ENCODE measurements at places on chromosomes 16 and 17. TPM values are rescaled to one million over a fixed set of nuclear protein-coding genes. Genes with fewer than 3 reads are reported as not detected.

- DNase-seq = no peak
These were observed 1.4 kb downstream of the RANBP10 start for GRCh38 chr16:67804853-67805542.

- DNase-seq = no peak
These were observed 37.3 kb upstream of the ANKFY1 start for GRCh38 chr17:4301066-4301465.

GRCh38 chr16:61579195-61579594, 457.0 kb downstream of the CDH8 start:
- DNase-seq = no peak

DNA sequence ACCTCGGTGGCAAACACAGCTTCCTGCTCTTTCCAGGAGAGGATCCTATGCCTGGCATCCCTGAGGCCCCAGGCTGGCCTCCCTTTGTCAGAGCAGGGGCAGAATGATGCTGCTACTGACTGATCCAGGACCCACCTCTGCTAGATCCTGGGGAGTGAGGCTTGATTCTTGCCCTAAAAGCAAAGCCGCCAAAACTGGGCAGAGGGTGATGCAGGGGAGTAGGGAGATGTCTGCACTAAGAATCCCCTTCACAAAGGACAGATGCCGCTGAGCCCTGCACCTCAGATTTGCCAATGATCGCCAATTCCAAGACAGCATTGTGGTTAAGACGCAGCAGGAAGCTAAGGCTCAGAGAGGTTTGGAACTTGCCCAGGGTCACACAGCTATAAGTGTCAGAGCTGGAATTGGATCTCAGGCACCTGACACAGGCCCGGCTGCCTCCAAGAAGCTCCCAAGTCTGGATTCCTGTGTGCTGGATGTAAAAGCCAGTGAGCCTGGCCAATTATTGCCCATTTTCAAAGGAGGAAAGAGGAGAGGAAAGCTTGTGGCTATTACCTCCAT, 60.7 kb upstream of the TNRC6C start:
- peak; percentile 1 for DNase-seq

DNA sequence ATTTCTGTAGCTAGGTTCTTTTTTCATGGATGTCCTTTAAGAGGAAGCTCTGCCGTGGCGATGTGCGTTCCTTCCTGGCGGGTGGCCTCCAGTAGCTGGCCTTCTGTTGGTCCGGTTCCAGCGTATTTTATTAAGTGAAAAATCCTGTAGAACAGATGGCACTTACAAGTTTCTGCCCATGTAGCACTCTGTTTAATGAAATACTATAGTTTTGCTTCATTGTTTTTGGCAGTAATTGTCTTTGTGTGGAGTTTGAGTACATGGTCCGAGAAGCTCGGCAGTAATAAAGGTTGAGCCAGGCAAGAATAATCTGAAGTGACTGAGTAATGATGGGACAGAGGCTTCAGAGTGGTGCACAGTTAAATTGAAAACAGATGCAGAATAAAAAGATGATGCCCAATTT, 20.4 kb downstream of the USP10 start:
- no peak for DNase-seq

- DNase-seq = no peak
These were observed 3.8 kb downstream of the DDX19B start for GRCh38 chr16:70302745-70303144.

GRCh38 chr16:50360033-50360778, 8.6 kb downstream of the BRD7 start:
- DNase-seq = no peak

- no peak for DNase-seq
These were observed 35.3 kb upstream of the RAI1 start for GRCh38 chr17:17645961-17646360.

- DNase-seq = no peak
These were observed 83.1 kb downstream of the SYCE1L start for GRCh38 chr16:77282345-77282744.

DNA sequence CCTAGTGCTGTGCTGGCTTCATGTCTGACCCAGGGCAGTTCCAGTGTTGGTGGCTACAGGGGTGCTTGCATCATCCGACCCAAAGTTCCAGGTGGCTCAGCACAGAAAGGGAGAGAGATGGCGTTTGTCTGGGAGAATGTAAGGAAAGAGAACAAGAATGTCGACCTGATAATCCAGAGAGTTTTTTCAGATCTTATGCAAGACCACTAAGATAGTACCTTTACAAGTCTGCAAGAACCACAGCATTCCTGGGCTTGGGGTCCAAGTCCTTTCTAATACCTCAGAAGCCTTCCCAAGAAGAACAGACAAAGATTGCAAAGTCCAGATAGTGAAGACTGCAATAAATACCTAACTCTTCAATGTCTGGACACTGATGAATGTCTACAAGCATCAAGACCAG, 363.0 kb upstream of the TOM1L1 start:
- DNase-seq = no peak

GRCh38 chr16:85398688-85399582, 214.2 kb upstream of the GSE1 start:
- DNase-seq = no peak

DNA sequence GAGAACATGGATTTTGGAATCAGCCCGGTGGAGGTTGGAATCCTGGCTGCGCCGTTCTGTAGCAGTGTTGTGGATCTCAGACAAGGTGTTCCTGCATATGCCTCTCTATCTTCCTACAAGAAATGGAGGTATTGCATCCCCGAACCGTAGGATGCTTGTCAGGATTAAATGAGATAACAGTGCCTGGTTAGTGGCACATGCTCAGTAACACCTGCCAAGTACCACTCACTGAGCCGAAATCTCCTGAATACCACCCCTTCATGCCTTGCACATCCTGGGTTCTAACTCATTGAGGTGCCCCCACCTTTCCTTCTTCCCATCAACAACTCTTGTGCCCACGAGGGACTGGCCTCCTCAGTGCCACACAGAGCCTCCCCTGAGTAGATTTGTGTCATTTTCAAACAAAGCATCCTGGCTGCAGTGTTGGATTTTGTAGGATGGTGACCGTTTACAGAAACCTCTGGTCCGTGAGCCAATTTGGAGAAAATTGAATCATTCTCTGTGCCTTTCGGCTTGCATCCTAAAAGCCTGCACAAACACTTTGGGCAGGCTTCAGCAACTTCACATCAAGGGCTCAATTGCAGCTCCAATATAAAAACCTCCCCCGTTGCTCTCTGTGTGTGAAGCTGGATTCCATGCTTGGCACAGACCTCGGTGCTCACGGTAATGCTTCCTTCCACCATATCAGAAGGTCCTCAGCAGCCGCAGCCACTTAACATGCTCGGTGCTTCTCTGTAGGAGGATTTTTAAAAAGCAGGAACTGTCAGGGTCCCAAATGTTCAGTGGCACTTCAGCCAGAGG, 84.2 kb downstream of the WWOX start:
- no peak for DNase-seq

GRCh38 chr17:76353599-76354316, at the start of gene PRPSAP1:
Gene PRPSAP1 (minus strand): TSS chr17:76353916. CDS start chr17:76353703, 213 bp downstream.
- DNase-seq = peak; percentile 96

- peak; percentile 82 for DNase-seq
These were observed 206.2 kb downstream of the PRKCB start for GRCh38 chr16:24041834-24042631.

DNA sequence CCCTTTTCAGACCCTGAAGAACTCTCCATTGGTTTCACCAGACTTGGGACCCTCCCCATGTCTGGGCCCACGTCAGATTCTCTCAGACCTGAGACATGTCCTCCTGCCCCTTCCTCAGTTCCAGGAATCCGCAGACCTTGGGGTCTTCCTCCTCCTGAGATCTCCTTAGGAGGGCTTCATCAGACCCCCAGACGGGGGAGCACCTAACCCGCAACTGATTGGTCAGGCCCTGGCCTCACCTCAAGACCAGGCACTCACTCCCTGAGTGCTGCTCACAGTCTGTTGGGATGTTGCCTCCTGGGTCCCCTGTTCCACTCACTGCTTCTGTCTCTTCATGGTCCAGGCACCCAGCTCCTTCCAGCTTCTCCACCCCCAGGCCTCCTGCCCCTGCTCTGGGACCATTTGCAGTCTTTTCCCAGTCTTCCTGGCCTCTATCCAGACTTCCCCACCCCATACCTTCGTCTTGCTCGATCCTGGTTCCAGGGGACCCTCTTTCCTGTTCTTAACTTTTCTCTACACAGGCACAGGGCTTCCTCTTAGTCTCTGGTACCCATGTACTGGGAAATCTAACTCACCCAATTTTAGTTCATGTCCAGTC, 1.2 kb downstream of the GID4 start:
- DNase-seq = peak; percentile 43

DNA sequence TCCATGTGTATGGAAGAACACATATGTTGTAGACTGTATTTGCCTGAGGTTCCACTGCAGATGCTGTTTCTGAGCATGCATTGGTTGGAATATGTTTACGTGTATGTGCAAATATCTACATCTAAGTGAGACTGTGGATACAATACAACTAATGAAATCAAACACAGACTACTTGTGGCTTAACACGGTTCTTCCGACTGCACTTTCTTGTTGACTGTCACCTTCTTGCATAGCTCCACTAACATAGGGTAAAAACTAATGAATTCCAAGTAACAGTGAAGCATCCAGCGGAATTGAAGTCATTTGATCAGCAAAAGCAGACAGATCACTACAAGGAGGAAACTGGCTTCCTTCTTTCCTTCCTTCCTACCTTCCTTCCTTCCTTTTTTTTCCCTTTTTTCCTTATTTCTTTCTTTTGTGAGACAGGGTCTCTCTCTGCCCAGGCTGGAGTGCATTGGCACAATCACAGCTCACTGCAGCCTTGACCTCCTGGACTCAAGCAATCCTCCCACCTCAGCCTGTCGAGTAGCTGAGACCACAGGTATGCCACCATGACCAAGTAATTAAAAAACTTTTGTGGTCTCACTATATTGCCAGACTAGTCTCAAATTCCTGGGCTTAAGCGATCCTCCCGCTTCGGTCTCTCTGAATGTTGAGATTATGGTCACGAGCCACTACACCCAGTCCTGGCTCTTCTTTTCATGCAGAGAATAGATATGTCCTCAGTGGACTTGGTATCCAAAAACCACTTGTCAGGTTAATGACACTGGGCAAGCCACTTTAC, 22.0 kb upstream of the CCL1 start:
- DNase-seq = no peak

DNA sequence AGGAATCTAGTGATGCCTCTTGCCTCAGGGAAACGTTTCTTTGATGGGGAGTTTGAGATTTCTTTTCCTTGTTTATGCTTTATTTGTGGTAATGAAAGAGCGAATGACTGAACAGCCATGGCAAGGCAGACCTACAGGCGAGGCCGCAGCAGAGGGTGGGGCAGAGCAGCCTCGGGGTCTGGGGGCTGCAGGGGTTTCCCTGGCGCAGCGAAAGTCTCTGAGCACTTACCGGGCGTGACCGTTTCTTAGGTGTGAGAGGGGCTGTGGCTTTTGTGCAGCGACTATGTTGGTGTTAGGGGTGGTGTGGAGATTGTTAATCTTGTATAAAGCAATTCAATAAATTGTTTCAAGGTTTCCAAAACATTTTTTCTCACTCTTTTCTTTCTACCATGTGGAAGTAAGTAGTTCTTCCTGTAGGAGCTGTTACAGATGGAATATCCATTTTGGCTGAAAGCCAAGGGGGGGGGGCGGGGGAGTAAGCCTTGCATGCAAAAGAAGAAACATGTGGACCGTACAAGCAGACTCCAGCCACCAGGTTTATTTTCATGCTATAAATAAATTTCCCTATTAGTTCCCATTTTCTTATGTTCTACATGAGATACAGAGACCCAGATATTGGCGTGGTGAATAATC, 34.8 kb downstream of the UBN1 start:
- DNase-seq = no peak

DNA sequence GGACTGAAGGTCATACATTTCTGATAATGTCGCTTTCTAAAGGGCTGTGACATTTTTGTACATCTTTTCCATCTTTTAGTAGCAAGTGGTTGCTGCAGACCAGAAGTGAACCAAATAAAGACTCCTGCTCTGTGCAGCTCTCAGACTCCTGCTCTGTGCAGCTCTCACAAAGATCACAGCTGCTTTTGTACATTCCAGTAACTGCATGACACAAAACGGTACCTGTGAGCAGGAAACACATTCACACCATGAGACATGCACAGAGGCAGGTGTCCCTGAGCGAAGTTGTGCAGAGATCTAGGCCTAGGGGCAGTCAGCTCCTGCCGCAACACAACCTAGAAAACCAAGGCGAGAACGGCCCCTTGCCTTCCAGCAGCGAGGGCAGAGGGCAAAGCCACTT, 67.5 kb downstream of the KLHDC4 start:
- no peak for DNase-seq

- no peak for DNase-seq
These were observed 11.1 kb upstream of the CHMP6 start for GRCh38 chr17:80980397-80981061.

GRCh38 chr16:30923554-30924075, at the start of gene FBXL19:
Gene FBXL19 (plus strand): TSS chr16:30923572. CDS start chr16:30925755, 2,183 bp downstream.
- DNase-seq = peak; percentile 89

GRCh38 chr16:74622005-74622404, 15.1 kb upstream of the GLG1 start:
- DNase-seq = no peak

DNA sequence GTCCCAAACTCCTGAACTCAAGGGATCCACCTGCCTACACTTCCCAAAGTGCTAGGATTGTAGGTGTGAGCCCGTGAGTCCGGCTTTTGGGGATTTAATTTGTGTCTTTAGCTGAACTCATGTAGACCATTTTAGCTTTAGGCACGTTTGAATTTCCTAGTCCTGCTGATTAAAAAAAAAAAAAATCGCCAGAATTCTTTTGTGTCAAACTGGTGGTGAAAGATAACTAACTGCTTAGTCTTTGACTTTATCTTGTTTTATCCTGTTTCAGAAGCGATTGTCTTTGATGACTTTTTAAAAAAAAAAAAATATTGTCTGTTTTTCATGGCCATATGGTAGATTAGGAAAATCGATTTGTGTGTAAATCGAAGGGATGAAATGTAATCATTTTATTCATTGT, 2.6 kb downstream of the RABEP1 start:
- no peak for DNase-seq

DNA sequence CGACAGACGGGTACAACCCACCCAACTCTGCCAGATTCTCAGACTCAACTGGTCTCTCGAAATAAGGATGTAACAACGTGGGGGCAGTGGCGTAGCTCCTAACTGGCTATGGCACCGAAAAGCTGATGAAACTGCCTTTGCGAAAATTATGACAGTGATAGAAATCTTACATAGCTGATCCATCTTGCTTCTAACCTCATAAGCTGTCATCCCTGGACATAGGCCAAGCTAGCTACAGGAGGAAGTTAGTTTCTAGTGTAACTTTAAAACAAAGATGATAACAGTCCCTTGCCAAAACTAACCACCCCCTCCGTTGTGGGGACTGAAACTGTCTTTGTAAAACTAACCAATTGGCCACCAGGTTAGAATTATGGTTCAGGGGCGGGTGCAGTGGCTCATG, 220.1 kb downstream of the SLC39A11 start:
- DNase-seq = no peak

- DNase-seq = no peak
These were observed 149.4 kb downstream of the KCNJ12 start for GRCh38 chr17:21525464-21526130.

- no peak for DNase-seq
These were observed 31.3 kb downstream of the PHLPP2 start for GRCh38 chr16:71693164-71693563.

- DNase-seq = no peak
These were observed 153.9 kb upstream of the CES5A start for GRCh38 chr16:56029026-56029425.

The RECQL5 gene
- total RNA-seq = 22.7 TPM

The IGSF6 gene
- not detected for total RNA-seq

The TPSAB1 gene
- total RNA-seq = not detected

The SCARF1 gene
- 1.1 TPM for total RNA-seq

The DPEP1 gene
- total RNA-seq = 0.24 TPM

The RABEP2 gene
- total RNA-seq = 22.0 TPM

The ALOXE3 gene
- not detected for total RNA-seq

The SMTNL2 gene
- 3.0 TPM for total RNA-seq

The GLIS2 gene
- 1.3 TPM for total RNA-seq

The METTL2A gene
- 35.7 TPM for total RNA-seq

The CORO6 gene
- 3.9 TPM for total RNA-seq

The MILR1 gene
- not detected for total RNA-seq
